ENCODE measurements at places on chromosomes 5 and 9. TPM values are rescaled to one million over a fixed set of nuclear protein-coding genes. Genes with fewer than 3 reads are reported as not detected.

DNA sequence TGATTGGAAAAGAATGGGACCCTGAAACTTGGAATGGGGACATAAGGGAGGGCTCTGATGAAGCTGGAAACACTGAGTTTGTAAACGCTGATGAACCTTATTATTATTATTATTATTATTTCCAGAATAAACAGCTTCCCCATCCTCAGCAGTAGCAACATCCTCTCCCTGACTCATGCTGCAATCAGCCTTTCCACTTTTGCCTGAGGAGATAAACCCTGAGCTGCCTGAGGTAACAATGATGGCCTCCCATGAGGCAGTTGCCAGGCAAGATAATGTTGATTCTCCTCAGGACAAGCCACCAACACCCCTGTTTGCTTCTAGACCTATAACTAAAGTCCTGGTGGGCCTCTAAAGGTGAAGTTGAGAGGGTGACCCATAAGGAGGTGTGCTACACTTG lies 139.2 kb upstream of the ATP10B start:
- H3K27ac ChIP-seq = no peak overlapping the region
- H3K36me3 ChIP-seq = no peaks in the 10 kb centered on the region
- H3K4me3 ChIP-seq = no peak overlapping the region
- H3K4me1 ChIP-seq = no peaks in the 10 kb centered on the region

The NUP155 gene
- total RNA-seq = 25.0 TPM

DNA sequence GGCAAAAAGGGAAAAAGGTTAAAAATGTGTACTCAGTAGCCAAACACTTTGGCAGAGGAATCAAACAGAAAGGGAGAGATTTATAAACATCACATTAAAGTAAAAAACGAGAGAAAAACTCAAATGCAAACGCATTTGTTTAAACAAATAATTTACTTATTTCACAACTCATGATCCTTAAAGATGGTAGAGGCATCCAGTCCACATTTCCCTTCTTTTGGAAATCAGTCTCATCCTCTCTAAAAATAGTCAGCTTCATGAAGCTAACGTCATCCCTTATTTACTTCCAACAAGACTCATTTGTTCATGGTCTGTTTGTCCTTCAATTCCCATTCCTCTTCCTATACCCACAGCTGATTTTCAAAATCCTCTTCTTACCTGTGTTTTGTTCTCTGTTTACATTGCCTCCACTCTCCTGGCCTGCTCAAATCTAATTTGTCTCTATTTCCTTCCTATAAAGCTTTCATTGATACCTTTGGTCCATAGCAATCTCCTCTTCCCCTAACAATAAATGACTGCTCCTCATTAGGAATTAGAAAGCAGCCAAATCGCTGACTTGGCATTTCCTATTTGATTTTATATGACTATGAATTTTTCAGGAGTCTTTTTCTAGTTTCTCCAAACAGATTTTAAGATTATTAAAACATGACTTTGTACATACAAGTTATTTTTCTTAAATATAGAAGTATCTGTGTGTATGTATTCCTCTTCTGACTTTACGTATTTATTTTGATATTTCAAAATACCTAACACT lies 805.3 kb downstream of the TLE1 start:
- H3K4me3 ChIP-seq = no peak overlapping the region
- H3K36me3 ChIP-seq = no peaks in the 10 kb centered on the region

- H3K27me3 ChIP-seq = no peaks in the 10 kb centered on the region
- H3K27ac ChIP-seq = no peak overlapping the region
- H3K4me1 ChIP-seq = peaks cover 7% of the 10 kb centered on the region
- H3K36me3 ChIP-seq = no peaks in the 10 kb centered on the region
- no peak overlapping the region for H3K4me3 ChIP-seq
These were observed 285.3 kb downstream of the SLF1 start for GRCh38 chr5:94903726-94904125.

DNA sequence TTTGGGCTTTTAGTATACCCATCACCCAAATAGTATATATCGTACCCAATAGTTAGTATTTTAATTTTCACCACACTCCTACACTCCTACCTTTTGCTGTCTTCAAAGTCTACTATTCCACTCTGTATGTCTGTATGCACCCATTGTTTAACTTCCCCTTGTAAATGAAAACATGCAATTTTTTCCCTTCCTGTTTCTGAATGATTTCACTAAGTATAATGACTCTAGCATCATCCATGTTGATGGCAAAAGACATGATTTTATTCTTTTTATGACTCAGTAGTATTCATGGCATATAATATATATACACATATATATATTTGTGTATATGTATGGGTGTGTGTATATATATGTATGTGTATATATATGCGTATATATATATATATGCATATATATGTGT lies 63.1 kb upstream of the FAM174A start:
- H3K27ac ChIP-seq = no peak overlapping the region
- H3K4me3 ChIP-seq = no peak overlapping the region
- H3K27me3 ChIP-seq = no peaks in the 10 kb centered on the region

- H3K27ac ChIP-seq = no peak overlapping the region
- peaks cover 16% of the 10 kb centered on the region for H3K4me1 ChIP-seq
- H3K4me3 ChIP-seq = no peak overlapping the region
- no peak for DNase-seq
- no peaks in the 10 kb centered on the region for H3K27me3 ChIP-seq
- H3K36me3 ChIP-seq = no peaks in the 10 kb centered on the region
These were observed 474.1 kb downstream of the BNC2 start for GRCh38 chr9:16396389-16396788.

The TEK gene
- 8.3 TPM for total RNA-seq

The NUTM2F gene
- total RNA-seq = not detected

DNA sequence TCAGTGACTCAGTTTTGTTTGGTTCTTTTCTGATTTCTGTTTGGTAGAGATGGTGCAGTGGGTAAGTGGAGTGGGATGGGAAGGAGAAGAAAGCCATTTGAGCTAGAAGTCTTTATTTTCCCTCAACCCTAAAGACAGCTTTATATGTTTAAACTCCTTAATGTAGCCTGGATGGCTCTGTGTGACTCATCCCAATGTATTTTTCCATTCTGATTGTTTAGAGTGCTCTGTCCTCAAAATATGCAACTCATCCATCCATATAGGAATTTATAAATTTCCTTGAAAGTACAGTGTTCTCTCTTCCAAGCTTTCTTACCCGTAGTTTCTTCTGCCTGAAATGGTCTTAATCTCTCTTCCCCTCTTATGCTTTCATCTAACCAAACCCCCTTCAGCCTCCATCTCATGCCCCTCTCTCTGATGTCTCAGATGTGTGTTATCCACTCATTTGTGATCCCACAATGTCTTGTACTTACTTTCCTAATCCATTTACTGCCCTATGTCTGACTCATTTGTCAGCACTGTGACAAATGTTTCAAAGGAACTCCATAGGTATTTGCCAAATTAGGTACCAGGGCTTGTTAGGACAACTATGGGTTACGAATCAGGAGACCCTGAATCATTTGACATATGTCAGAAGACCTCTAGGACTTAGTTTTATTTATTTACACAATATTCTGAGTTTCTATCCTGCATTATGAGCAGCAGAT lies 217.5 kb upstream of the SGCD start:
- H3K27me3 ChIP-seq = no peaks in the 10 kb centered on the region
- no peaks in the 10 kb centered on the region for H3K4me1 ChIP-seq
- H3K4me3 ChIP-seq = no peak overlapping the region
- no peak for DNase-seq
- H3K27ac ChIP-seq = no peak overlapping the region
- no peaks in the 10 kb centered on the region for H3K36me3 ChIP-seq

The ZDHHC11B gene
- not detected for total RNA-seq

DNA sequence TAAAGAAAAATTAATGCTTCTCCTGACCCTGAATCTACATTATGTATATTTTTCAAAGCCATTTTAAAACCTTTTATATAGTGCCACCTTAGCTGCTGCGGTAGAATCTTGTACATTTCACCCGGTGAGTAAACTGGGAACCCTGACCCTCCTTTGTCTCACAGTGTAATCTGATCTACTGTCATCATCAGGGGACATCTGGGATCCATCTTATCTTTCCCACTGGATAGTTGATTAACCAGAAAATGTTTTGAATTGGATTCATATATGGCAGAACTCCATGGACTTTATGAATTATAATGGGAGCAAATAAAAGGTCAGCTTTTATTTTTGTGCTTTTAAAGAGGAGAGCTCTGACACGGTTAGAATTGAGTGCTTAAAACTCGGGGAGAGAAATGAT lies 95.0 kb downstream of the ADAMTSL1 start:
- H3K4me3 ChIP-seq = no peak overlapping the region
- peaks cover 2% of the 10 kb centered on the region for H3K36me3 ChIP-seq

GRCh38 chr5:74938250-74938933 lies 72.2 kb upstream of the FAM169A start:
- H3K4me1 ChIP-seq = peaks cover 8% of the 10 kb centered on the region
- DNase-seq = no peak
- H3K36me3 ChIP-seq = no peaks in the 10 kb centered on the region
- H3K4me3 ChIP-seq = no peak overlapping the region
- H3K27me3 ChIP-seq = peaks cover 11% of the 10 kb centered on the region

GRCh38 chr9:37965116-37965515 lies 61.2 kb upstream of the SLC25A51 start:
- H3K4me3 ChIP-seq = peak overlapping the region; percentile 1
- H3K27me3 ChIP-seq = no peaks in the 10 kb centered on the region
- DNase-seq = no peak
- H3K4me1 ChIP-seq = peaks cover 56% of the 10 kb centered on the region

GRCh38 chr9:64773491-64773931 lies 511.5 kb downstream of the FOXD4L5 start:
- H3K27ac ChIP-seq = no peak overlapping the region
- peaks cover 3% of the 10 kb centered on the region for H3K27me3 ChIP-seq
- no peaks in the 10 kb centered on the region for H3K4me1 ChIP-seq
- peak overlapping the region; percentile 28 for H3K4me3 ChIP-seq
- no peaks in the 10 kb centered on the region for H3K36me3 ChIP-seq

DNA sequence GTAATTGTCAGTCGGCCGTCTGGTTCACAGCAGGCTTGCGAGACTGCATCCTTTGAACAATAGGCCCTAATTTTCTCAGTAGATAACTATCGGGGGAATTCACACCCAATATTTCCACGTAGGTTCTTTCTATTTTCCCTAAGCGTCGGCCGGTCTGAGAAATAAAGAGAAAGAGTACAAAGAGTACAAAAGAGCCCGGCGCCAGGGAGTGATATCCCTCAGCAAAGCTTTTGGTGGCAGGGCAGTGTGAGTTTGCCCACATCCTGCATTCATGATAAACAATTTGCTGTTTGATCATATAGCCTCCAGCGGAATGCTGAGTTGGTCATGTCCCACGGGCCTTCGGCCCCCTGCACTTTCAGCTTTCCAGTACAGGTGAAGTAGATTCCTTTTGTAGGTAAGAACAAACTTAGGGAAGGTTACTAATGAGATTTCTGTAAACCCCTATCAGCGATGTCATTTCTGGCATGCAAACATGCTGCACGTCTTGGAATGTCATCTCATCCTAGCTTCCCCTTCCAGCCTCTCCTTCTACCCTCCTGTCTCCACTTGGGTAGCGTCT lies 4.7 kb upstream of the PTGR1 start:
- peaks cover 5% of the 10 kb centered on the region for H3K27me3 ChIP-seq
- no peak overlapping the region for H3K27ac ChIP-seq
- H3K4me3 ChIP-seq = no peak overlapping the region
- no peaks in the 10 kb centered on the region for H3K36me3 ChIP-seq

The PLAC8L1 gene
- total RNA-seq = not detected

DNA sequence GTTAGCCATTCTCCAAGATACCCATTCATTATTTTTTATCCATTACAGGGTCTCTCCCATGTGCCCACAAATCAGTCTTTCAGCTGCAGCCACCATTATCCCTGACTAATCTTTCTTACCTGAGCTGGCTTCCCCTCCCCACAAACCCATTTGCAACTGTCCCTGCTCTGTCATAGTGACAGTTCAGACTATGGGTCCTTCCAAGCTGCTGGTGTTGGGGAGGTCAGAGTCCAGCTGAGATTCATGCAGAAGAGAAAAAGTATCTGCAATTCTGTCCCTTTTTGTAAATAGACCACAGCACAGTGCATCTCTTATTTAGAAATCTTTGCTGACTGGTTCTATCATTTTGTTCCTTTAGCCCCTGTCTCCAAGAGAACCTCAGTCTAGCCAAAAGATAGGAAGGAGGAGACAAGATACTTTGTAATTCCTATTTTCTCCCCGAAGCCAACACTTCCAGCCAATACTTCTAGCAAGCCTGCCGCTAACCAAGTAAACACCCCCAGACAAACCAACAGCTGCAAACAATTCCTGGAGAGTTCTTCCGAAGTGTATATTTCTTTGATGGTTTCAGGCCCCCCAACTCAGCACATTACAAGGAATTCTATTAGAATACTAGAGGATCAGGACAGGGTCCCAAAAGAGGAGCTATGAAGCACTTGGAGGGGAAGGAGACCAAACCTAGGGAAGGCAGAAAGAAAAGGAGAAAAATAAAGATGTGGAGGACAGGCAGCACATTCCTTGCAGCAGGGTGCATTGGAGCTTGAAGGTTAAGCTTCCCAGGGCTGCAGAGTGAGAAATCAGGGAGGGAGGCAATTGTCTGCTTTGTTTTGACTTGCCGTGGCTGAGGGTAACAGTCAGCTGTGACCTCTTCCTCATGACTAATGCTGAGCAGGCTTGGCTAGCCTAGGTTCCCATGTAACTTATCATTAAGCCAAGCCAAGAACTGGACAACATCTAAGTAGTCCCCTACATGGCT lies 148.5 kb downstream of the SGCD start:
- no peak overlapping the region for H3K4me3 ChIP-seq
- no peaks in the 10 kb centered on the region for H3K36me3 ChIP-seq

GRCh38 chr5:176134529-176135223 lies 103.5 kb upstream of the SIMC1 start:
- no peaks in the 10 kb centered on the region for H3K4me1 ChIP-seq
- H3K36me3 ChIP-seq = no peaks in the 10 kb centered on the region

- H3K36me3 ChIP-seq = no peaks in the 10 kb centered on the region
- no peak for DNase-seq
- H3K27ac ChIP-seq = no peak overlapping the region
- peaks cover 2% of the 10 kb centered on the region for H3K4me1 ChIP-seq
These were observed 313.5 kb upstream of the MSX2 start for GRCh38 chr5:174410716-174411478.

GRCh38 chr5:38613490-38613889 lies 57.0 kb upstream of the LIFR start:
- H3K4me3 ChIP-seq = no peak overlapping the region
- H3K36me3 ChIP-seq = no peaks in the 10 kb centered on the region
- no peak overlapping the region for H3K27ac ChIP-seq
- peaks cover under 1% of the 10 kb centered on the region for H3K4me1 ChIP-seq
- H3K27me3 ChIP-seq = peaks cover 3% of the 10 kb centered on the region

- H3K27ac ChIP-seq = no peak overlapping the region
- H3K27me3 ChIP-seq = no peaks in the 10 kb centered on the region
- H3K36me3 ChIP-seq = no peaks in the 10 kb centered on the region
- no peak for DNase-seq
- H3K4me1 ChIP-seq = no peaks in the 10 kb centered on the region
- no peak overlapping the region for H3K4me3 ChIP-seq
These were observed 559.9 kb downstream of the PTPRD start for GRCh38 chr9:10052916-10053315.

DNA sequence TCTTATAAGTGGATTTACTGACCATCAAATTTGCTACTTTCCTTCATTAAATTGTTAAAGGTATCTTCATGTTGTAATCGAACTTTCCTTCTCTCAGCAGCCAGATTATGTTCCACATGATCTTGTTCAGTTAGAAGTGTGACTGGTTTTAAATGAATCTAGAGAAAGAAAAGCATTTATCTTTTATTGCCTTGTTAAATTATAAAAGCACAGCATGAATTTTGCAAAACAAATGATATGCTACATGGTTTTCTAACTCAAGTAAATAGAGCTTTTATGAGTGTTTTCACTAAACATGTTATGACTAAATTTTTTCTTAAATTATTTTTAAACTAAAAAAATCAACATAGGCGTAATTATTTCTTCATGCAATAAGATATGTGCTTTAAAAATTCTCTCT lies 34.1 kb downstream of the ACOT12 start:
- DNase-seq = no peak
- H3K27me3 ChIP-seq = no peaks in the 10 kb centered on the region
- H3K27ac ChIP-seq = no peak overlapping the region
- no peak overlapping the region for H3K4me3 ChIP-seq
- H3K4me1 ChIP-seq = no peaks in the 10 kb centered on the region

The ZNF879 gene
- total RNA-seq = 6.2 TPM

The ADGRD2 gene
- total RNA-seq = not detected
